ENCODE measurements at places on chromosomes 5 and 9.

GRCh38 chr9:5910413-5911057 lies 19.8 kb downstream of the MLANA start:
- no peak for DNase-seq

- no peak for DNase-seq
Observed at GRCh38 chr9:69179037-69179436, 5.0 kb downstream of the TJP2 start.

GRCh38 chr5:81428446-81428845 lies 34.5 kb upstream of the ACOT12 start:
- no peak for DNase-seq

GRCh38 chr5:83145882-83146331 lies 68.6 kb downstream of the XRCC4 start:
- no peak for DNase-seq

DNA sequence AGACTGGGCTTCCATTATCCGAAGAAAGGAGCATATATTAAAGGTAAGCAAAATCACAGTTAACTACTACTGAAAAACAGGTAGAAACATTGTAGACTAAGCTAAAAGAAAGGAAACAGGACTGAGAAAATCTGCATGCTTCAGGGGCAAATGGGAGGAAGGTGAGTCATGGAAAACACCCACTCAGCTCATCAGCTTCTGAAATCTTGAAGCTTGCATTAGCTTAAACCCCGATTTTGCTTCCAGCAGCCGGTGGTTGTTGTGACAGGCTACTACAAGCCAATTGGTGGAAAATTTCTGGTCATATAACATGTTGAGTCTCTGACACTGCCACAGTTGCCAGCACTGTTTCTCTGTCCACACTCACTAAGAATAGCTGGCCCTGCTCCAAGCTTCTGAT lies 179.6 kb upstream of the PUM3 start:
- DNase-seq, result no peak

GRCh38 chr5:99543841-99544240 lies 615.0 kb upstream of the CHD1 start:
- no peak for DNase-seq

DNA sequence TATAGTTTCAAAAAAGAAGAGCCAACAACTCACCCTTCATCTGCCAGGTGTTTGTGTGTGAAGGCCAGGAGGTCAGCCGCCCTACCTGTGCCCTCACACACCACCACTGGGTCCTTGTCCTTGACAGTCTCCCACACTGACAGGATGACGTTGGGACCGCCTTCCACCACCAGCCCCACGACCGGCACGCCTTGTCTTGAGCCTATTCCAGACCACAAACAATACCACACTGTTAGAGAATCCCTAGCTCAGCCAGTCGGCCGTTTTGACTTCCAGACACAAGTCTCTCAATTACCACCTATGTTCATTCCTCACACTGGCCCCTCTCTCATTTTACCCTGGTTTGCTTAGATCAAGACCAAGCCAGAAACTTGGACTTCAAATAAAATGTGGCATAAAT lies 66.1 kb downstream of the TRPM6 start:
- DNase-seq, result no peak

- no peak for DNase-seq
Observed at GRCh38 chr5:129046151-129046550, 48.4 kb upstream of the ISOC1 start.

DNA sequence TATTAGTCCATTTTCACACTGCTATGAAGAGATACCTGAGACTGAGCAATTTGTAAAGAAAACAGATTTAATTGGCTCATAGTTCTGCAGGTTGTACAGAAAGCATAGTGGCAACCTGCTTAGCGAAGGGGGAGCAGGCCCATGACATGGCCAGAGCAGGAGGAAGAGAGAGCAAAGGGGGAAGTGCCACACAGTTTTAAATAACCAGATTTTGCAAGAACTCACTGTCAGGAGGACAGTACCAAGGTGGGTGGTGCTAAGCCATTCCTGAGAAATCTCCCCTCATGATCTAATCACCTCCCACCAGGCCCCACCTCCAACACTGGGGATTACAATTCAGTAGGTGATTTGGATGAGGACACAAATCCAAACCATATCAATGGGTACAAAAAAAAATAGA lies 16.8 kb upstream of the PCSK5 start:
- DNase-seq, result no peak

DNA sequence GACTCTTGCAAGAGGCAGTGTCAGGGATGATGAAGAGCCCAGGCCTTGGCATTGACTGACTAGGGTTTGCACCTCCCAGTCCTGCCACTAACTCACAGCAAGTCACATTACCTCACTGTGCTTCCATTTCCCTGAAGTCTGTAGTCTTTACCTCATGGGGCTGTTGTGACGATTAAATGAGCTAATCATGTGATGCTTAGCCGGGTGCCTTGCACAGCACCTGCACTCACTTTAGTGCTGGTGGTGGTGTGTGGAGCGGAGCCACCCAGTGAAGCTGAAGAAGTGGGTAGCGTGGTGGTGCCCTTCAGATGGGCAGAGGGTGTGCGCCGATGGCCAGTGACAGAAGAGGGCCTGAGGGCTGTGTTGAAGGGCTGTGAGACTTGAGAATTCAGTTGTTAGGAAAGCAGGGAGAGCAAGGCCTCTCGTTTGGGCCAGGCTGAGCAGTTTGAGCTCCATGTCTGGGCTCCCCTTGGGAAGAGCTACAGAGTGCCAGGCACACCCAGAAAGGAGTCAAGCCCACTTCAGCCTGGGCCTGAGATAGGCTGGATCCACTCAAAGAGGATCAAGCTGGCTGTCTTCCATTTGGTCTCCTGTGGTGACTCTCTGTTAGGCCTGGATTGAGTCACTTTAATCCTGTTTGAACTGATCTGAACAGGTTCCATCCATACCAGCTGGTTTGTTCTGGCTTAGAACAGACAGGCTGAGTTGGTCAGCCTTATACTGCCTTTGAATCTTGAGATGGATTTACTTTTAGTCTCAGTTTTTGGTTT lies 42.5 kb downstream of the RALGPS1 start:
- no peak for DNase-seq

DNA sequence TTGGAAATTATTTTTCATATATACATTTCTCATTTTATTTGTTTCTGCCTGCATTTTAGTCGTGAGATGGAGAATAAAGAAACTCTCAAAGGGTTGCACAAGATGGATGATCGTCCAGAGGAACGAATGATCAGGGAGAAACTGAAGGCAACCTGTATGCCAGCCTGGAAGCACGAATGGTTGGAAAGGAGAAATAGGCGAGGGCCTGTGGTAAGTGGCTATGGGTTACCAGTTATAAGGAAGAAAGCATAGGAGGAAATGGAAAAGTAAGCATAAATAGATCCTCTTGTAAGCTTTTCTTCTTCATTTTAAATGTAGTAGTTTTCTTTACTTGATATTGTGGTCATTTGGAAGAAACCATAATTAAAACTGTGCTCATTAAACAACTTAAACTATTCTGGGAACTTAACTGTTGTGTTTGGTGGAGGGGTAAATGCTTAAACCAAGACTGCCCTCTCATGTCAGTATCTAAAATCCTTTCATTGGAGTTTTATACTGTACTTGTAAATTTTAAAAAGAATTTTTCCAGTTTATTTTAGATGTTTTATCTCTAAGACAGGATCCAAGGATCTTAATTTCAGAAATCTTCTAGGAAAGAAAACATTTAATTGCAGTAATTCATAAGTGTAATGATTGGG lies 41.3 kb downstream of the MAP3K1 start:
- no peak for DNase-seq

DNA sequence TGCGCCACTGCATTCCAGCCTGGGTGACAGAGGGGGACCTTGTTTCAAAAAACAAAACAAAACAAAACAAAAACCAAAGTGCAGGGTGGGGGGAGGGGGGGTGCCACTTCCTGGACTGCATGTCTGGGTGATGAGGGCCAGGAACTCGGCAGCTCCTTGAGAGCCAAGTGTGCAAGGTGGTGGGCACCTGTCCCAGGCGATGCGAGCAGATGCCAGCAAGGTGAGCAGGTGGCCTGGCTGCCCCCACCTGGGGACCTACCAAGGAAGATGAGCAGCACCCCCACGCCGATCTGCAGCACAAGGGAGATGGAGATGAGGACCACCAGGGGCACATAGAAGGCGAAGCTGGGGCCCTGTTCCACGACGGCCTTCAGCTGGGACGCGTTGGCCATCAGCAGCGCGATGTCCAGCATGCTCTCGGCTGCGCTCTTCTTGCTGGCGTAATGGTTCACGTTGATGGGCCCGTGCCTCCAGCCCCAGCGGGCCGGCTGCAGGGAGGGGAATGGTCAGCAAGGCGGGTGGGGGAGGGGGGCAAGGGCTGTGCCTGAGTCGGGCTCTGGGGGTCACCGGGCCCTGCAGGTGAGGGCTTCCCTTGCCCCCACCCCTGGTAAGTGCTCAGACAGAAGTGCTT lies 7.8 kb downstream of the NINJ1 start:
- no peak for DNase-seq

GRCh38 chr5:179919487-179920060 lies 11.9 kb upstream of the TBC1D9B start:
- DNase-seq, result no peak

DNA sequence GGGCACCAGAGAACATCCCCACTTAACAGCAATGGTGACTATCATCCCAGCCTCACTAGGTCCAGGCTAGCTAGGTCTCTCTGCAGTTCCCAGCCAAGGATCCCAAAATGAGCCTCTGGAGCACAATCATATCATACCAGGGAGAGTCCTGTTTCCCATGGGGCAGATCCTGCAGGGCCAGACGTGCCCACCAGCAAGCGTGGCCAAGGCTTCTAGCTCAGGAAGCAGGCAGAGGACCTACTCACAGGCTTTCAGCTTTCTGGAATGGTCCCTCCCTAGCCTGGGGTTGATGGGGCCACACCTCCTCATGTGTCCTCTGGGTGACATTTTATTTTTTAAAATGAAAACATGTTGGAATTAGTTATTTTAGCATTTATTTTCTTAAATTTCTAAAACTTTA lies 45.7 kb upstream of the PITX1 start:
- no peak for DNase-seq

GRCh38 chr5:179680014-179680779 lies 637 bp downstream of the CBY3 start:
- no peak for DNase-seq

DNA sequence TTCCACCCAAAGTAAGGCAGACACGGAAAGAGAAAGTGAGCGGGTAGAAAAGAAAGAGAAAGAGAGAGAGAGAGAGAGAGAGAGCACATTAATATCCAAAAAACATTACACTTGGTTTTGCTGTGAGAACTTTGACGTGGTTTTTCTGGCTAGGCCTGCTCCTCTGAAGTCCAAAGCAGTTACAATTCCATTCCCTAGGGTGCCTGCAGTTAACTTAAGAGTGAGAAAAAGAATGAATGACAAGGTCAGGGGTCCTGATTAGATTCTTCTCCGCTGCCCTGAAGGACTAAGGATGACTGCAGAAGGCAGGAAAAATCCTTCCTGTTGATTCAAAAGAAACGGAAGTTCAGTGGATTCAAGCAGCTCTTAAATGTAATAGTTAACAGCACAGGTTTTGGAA lies 589.8 kb downstream of the PRELID2 start:
- no peak for DNase-seq

DNA sequence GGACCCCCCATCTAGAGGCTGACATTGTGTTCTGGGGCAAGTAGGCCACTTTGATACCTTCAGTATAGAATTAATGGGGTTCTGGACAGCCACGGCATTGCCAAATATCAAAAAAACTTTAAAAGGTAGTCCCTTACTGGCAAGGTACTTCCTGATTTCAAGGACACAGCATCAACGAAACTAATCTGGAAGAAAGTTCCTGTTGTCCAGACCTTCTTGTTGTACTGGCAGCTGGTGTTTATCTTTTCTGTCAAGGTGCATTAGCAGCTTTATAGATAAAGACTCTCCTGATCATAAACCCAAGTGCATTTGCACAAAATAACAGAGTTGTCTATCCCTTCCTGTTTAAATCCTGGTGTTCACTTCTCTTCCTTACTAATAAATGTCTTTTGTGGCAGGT lies 23.7 kb upstream of the GOLGA1 start:
- DNase-seq, result no peak

DNA sequence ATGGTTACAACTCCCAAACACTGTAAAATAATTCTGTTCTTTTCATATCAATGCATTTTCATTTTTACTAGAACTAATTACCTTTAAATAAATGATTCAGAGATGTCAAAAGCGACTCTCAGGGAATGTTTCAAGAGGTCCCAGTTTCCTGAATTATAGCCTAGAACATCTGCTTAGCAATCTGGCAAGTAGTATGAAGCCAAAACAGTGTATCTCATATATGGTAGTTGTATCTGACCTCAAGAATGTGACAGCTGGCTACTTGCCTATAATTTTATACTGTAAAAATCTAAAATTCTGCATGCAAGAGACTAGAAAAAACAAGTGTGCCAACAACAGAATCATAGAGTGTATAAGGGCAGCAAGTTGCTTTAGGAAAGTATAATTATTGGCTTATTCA lies 187.7 kb upstream of the POU5F2 start:
- DNase-seq, result no peak
